ENCODE measurements at places on chromosomes 13 and 19. TPM values are rescaled to one million over a fixed set of nuclear protein-coding genes. Genes with fewer than 3 reads are reported as not detected.

ATP1A3 gene
- total RNA-seq: 5.1 TPM

GJA3 gene
- total RNA-seq: 0.91 TPM

CASP14 gene
- total RNA-seq: not detected

HCST gene
- not detected for total RNA-seq

PRR22 gene
- total RNA-seq: 1.4 TPM

SH3GL1 gene
- 56.5 TPM for total RNA-seq

C19orf85 gene
- not detected for total RNA-seq

ADGRE3 gene
- not detected for total RNA-seq

Measured in A549 treated with CpdA at 1 μM for 4 hours (cell line).